Left lobe of liver (tissue), 2 donors: ENCODE measurements at places on chromosomes 4 and X.

GRCh38 chrX:134849390-134849789 is 141.4 kb upstream of the SMIM10 start:
- no peak for DNase-seq

GRCh38 chrX:83845397-83845796 is 15.5 kb upstream of the CYLC1 start:
- no peak for DNase-seq

GRCh38 chr4:188439641-188440311 is 300.5 kb downstream of the TRIML1 start:
- no peak for DNase-seq

- DNase-seq: no peak
These were observed 1.0 kb downstream of the PGRMC2 start for GRCh38 chr4:128286474-128287058.

GRCh38 chr4:97279391-97279790 is 863.9 kb downstream of the STPG2 start:
- no peak for DNase-seq

- DNase-seq: no peak
These were observed 823.0 kb downstream of the FAT4 start for GRCh38 chr4:126137782-126138170.

- DNase-seq: no peak
These were observed 80.7 kb downstream of the SYNPO2 start for GRCh38 chr4:118969359-118969758.

DNA sequence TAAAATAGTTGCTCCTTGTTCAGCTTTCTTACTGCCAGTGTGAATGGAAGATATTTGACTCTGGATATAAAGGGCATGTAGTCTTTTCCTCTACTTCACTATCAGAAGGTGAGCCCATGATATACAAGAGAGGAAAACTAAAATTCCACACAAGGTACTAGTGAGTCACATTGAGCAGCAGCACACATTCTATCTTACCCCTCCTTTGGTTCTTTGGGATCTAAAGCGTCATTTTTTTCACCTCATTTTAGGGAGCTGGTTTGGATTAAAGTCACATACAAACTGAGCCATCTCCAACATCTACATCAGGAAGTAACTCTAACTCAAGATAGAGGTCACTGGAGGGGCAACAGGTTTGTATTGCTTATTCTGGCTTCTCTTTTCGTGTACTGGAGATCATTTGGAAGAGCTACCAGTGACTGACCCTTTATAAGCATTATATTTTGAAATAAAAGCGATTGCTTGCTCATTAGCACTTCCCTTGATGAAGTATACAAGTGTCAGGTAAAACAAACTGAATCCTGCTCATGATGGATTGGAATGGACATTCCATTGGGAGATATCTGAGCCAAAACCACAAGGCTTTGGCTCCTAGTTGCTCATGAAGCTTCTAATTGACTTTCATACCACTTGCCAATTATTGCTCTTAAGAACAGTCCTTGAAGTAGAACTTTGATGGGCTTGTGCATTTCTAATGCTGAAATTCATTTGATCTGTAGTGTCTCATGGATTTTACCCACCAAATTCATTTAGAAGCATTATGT is 124.1 kb downstream of the SPCS3 start:
- no peak for DNase-seq

- no peak for DNase-seq
These were observed 31.2 kb downstream of the PLS3 start for GRCh38 chrX:115591856-115592842.

GRCh38 chrX:74438764-74439163 is 17.5 kb downstream of the SLC16A2 start:
- no peak for DNase-seq

GRCh38 chrX:81304563-81304962 is 102.7 kb downstream of the SH3BGRL start:
- no peak for DNase-seq

DNA sequence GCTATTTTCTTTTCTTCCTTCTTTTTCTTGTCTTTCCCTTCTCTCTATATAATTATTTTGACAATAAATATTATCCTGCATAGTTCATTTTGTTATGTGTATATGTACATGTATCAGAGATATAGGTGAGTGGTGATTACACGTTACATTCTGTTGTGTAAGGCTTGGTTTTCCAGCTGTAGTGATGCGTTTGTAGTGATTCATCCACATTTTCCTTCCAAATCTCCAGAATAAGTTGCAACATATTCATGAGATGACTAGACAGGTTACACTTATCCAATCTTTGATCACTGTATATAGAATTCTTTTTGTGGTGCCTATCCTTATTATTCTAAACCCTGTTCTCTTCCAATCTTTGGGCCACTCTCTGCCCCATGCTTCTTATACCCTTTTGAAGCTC is 540.2 kb downstream of the GBA3 start:
- no peak for DNase-seq

DNA sequence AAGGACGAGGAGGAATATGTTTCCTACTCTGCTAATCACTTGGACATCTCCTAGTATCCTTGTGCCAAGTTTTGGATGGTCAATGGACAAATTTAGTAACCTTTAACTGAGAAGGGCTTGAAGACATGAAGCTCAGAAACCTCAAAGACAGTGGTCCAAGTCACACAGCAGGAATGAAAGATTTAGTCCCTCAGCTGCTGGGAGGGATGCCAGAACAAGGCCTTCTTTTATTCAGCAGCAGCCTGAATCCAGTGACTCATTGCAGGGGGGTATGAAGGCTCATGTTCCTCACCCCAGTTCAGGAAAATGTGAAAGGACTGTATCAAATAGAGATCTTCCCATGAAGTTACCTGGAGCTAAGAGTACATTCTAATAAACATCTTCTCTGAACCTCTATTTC is 214.9 kb upstream of the UGT8 start:
- no peak for DNase-seq

DNA sequence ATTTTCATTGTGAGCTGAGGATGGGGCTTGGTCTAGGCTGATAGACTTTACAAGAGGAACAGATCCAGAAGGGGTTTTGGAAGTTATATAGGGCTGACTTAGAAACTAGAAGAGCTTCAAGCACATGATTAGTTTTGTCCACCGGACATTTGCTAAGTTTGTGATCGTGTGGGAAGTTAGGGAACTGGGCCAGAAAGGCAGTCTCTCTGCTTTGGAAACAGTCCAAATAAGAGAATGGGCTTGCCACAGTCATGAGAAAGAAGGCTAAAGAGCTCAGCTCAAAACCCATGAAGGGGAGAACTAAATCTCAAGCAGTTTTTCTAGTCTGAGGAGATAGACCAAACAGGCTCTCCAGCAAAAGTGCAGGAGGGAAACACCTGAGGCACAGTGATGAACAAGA is 67.8 kb downstream of the ZNF674 start:
- no peak for DNase-seq
